ENCODE measurements at places on chromosomes 5 and 9.
A peak's percentile ranks its signal among the peaks of the same experiment; 100 is the strongest.

DNA sequence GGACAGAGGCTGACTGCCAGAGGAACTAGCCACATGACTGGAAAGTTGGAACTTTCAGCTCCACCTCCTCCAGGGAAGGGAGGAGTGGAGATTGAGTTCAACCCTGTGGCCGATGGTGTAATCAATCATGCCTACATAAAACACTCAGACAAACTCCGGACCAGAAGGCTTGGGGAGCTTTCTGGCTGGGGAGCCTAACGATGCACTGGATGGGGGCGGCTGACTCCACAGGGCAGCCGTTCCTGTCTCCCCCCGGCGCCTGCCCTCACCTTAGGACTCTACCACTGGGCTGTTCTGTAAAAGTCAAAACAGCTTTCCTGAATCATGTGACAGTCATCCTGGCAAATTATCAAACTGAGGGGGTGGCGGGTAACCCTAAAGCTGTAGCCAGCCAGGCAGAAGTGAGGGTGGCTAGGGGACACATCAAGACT, 58.0 kb downstream of the GOLM1 start:
- DNase-seq, result no peak

DNA sequence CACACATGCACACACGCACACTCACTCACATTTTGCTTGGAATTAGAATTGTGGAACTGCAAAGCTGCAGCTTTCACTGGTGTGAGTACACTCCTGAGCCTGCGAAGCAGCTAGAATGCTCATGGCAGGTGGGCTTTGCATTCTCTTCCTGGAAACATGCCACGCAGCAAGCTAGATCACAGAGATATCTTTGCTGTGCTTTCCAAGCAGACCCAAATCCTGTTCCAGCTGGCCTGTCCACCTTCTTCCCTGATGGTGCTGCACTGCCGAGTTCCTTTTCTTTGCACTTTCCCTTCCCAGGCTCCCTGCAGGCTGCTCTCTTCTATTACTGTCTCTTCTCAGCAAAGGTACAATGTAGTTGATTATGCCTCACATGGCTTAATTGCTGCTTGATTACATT, 92.7 kb upstream of the CKMT2 start:
- DNase-seq, result peak; percentile 72

DNA sequence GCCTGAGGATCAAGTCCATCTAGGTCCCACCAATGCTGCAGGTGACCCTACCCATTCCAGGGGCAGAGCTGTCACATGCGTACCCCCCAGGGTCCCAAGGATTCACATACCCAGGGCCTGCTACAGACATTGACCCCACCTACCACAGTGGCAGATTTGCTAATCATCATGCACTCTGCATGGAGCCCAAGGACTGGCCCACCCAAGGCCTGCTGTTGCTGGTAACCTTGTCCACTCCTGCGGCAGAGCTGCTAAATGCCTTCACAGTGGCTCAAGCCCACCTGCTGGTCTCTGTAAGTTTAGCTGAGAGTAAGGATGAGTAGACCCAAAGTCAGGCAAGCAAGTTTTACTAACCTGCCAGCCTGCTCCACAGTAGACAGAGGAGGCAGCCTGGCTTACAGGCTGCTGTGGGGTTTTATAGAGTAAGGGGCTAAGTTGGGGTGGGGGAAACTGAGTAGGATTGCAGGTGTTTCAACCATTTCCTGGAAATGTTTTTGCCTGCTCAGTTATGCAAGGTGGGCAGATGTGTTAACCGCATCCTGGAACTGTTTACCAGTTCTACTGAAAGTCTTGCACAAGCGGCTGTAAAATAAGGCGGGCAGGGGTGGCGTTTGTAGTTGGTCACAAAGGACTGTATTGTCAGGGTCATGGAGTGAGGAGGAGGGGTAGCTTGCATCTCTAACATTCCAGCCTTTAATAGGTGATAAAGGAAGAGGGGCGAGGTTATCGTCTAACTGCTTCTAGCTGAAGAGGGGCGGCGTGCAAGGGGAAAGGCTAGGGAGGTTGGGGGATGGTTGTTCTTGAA, 2163.5 kb upstream of the WWC1 start:
- no peak for DNase-seq

DNA sequence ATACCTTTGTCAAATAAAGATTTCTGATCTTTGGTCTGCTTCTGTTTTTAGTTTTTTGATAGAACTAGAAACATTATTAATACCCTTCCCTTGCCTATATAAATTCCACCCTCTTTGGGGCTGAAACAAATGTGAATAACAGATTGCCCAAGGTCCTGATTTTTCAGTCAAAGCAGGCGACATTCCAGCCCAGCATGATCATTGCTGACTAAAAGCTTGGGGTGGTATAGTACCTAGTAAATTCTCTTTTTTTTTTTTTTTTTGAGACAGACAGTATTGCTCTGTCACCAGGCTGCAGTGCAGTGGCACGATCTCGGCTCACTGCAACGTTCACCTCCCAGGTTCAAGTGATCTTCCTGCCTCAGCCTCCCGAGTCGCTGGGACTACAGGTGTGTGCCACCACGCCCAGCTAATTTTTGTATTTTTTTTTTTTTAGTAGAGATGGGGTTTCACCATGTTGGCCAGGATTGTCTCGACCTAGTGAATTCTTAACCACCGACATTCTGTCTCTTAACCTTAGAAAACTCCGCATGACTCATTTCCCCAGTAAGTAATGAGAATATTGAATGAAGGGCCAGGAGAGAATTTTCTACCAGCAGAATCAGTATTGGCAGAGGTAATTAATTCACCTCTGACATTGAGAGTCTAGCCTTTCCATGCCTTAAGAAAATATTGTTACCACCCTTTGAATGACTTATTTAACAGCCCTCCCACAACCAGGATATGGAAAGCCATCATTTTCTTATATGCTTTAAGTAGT, 226.4 kb downstream of the GNA14 start:
- DNase-seq, result no peak

DNA sequence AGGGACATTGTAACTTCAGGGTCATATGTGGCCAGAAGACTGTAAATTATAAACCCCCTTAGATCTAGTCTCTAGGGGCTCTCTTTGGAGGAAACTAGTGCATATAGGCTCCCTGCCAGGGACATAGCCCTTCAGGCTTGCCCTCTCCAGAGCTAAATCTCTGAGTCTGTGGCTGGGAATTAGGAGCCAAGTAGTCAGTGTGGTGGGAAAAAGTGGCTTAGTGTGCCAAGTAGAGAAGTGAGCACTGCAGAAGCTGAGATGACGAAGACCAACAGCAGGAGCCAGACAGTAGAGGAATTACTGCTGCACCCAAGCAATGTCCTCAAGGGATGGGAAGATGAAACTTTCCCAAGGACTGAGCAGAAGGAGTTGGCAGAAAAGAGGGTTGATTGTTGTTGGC, 71.2 kb downstream of the CWC27 start:
- DNase-seq, result no peak

DNA sequence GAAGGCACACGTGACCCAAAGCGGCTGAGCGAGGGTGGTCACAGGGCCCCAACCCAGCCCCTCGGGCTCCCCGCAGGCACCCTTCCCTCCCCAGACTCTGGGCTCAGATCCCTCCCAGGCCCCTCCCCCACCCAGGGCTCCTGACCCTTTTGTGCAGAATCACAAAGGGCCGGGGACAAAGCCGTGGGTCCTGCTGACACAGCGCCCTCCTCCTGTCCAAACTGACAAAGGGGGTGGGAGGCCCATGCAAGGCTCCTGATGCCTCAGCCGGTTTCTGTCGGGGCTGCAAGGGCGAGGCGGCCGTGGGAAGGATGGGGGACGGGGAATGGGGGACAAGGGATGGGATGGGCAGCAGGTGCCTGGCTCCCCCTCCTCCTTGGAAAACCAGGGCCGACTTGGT, 43.5 kb upstream of the UBAC1 start:
- DNase-seq, result no peak

DNA sequence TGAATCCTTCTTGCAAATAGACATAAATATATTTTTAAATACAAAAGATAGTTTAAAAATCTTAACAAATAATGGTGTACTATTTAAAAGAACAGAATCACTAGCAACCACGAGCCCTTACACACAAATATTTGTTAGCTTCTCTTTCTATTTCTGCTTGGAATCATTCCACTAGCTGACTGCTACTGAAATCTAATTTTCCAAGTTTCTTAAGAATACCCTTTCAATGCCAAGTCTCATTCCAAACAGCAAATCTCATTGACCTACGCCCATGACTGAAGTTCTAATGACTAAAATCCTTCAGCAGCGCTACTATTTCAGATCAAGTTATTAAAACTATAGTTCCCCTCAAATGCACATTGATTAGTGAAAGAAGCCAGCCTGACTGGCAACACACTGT, 13.2 kb upstream of the PPP1R2B start:
- no peak for DNase-seq

- DNase-seq, result no peak
These were observed 618.3 kb downstream of the NR2F1-AS1 start for GRCh38 chr5:92962752-92963151.

GRCh38 chr5:35876922-35877321, 20.2 kb downstream of the IL7R start:
- no peak for DNase-seq

Measured in SK-N-DZ (cell line).